Neural progenitor cell (in vitro differentiated cells): ENCODE measurements at places on chromosomes 2 and 18.

DNA sequence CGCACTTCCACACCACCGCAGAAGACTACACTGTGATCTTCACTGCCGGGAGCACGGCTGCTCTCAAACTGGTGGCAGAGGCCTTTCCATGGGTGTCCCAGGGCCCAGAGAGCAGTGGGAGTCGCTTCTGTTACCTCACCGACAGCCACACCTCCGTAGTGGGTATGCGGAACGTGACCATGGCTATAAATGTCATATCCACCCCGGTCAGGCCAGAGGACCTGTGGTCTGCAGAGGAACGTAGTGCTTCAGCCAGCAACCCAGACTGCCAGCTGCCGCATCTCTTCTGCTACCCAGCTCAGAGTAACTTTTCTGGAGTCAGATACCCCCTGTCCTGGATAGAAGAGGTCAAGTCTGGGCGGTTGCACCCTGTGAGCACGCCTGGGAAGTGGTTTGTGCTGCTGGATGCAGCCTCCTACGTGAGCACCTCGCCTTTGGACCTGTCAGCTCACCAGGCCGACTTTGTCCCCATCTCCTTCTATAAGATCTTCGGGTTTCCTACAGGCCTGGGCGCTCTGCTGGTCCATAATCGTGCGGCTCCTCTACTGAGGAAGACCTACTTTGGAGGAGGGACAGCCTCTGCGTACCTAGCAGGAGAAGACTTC lies 12.5 kb downstream of the MOCOS start:
- DNase-seq, result no peak

DNA sequence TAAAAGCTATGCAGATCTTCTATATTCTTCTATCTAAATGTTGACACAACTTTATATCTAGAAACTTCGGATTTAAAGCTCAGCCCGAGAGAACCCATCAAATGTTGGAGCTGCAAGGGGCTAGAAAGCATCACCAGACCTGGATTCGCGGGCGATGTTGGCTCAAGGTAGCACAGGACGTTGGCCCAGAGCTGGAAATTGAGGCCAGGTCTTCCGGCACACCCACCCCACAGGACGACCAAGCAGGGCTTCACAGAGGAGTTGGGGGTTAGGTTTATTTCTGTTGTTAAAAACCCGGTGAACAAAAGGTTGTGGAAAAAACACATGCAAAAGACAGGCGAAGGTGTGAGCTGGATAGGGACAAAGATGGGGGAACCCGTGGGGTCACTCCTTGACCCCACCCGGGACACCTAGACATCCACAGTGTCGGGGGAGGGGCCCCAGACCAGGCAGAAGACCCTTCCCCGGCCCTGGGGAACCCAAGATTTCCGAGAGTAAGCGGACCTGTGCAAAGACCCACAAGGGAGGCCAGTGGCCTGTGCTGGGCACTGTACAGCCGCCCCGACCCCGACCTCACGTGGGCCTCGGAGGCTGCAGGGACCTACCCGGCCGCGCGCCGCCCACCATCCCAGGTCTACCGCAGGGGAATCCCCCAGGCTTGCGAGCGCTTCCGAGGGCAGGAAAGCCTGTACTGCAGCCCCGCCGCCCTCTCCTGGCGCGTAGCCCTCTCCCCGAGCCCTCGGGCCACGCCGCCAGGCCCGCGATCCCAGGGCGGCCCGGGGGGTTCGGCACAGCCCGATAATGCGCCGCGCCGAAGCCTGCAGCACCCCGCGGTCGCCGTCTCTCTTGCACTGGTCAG lies 1.8 kb upstream of the AGBL5 start:
- no peak for DNase-seq

- DNase-seq, result no peak
Observed at GRCh38 chr18:46916551-46917107, 678 bp downstream of the PIAS2 start.

DNA sequence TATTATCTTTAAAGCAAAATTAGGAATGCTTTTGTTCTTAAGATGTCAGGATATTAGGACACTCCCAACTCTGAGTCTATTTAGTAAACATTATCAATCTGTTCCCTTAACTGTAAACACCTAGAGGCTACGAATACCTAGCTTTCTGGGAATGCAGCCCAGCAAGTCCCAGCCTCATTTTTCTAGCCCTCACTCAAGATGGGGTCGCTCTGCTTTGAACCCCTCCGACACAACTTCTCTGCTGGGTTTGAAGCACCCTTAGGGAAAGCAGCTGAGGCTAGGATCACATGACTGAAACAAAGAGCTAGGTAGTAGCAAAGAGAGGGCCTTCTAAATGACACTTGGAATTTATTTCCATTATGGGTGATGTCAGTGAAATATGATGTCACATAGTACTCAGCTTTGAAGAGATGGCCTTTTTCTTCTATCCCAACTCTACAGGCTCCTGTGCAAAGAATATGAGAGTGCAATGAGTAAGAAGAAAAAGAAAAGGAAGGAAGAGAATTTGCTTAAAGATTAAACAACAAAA lies 114.7 kb downstream of the CSRNP3 start:
- DNase-seq, result no peak

- peak; percentile 66 for DNase-seq
Observed at GRCh38 chr2:241559323-241560161, 997 bp downstream of the BOK start.

DNA sequence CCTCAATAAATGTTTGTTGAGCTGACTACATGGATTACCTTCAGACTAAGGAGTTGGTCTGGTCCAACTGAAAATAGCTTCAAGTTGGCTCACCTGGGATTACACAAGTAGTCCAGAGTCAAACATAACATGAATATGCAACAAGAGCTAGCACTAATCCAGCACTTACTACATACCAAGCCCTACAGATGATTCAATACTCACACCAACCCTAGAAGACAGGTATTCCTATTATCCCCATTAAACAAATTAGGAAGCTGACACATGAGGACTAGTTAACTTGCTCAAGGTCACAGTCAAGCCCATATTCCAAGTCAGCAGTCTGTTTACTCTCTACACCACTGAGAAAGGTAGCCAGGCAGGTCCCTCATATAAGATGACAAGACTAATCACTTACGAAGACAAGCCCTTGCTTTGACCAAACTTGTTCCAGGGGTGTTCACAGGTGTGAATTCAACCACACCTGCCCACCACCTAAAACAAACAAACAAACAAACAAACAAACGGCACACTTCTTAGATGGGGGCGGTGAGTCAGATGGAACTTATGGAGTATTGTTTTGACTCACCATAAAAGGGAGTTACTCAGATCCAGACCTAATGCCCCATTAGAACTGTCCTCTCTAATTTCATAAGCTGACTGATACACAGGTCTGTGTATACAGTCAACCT lies 29.1 kb downstream of the TMEM131 start:
- DNase-seq, result no peak

DNA sequence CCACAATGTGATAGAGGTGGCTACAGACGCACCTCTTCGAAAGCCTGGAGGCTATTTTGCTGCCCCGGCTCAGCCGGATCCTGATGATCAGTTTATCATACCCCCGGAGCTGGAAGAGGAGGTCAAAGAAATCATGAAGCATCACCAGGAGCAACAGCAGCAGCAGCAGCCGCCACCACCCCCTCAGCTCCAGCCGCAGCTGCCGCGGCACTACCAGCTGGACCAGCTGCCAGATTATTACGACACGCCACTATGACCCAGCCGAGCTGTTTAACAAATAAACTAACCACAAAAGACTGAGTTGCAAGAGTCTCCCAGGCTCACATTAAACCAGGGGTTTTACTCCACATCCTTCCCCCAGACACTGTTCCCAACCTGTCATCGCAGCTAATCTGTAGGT lies 263.8 kb downstream of the PHLPP1 start:
- DNase-seq, result no peak
